ENCODE measurements at places on chromosomes 5 and 9.

DNA sequence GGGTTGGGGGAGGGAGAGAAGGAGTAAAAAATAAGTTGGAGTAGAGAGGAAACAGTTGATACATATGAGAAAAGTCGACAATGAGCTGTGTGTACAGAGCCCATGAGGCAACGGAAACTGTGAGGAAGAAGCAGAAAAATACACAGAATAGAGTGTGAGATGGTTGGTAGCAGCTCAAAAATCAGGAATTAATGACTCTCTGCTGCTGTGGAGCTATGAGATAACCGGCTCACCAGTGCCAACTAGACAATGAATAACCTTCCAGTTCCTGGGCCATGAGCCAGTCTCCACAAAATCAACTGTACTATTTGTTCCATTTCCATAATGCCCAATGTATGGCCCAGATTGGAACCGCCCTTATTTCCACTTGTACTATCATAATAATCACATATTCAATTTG is 53.1 kb upstream of the NREP start:
- no peak for DNase-seq

GRCh38 chr9:22416692-22417060 is 29.9 kb upstream of the DMRTA1 start:
- DNase-seq, result peak; percentile 11

- DNase-seq, result no peak
Measured at GRCh38 chr5:89435347-89435746, 552.4 kb upstream of the MEF2C start.

DNA sequence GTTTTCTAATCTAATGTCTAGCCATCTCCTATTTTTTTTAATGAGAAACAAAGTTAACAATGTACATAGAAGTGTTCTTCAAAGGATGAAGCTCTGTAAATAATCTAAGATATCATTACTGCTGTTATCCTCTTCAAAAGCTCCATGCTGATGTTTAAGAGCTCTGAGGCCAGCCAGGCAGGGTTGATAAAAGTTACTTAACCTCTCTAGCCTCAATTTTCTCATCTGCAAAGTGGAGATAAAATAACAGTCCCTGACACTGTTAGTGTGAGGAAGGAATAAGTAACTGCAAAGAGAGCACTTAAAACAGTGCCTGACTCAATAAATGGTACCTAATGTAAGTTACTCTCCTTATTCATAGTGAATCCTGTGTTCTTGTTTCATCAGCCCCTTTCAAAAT is 60.1 kb downstream of the LHFPL2 start:
- no peak for DNase-seq

DNA sequence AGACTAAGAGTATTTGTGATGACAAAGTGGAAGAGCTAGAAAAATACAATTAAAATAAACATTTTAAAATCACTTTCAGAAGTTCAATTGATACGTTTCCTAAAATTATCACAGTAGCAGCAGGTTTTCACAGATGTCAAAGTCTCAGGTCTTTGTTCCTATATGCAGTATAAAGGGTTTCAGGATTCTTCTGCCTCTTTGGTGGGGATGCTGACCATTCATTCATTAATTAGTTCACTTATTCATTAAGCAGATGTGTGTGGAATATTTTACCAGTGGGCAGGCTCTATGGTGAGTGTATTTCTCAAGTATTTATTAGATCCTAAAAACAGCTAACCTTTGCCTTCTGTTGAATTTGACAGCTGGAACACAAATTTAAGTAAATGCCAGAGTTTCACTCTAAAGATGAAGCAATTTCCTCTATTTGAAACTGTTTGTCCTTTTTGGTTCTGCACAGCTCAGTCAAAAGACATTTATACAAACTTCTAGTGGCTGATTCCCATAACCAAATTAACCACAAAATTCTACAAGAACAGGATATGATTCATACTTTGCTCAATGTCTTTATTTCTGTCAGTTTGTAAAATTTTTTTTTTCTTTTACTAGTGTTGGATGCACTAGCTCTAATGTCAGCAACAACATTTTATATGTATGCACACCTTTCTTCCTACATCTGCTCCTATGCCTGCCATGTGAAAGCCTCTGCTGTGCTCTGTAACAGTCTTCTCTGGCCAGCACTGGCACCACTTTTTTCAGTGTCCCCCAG is 75.9 kb upstream of the PRR16 start:
- DNase-seq, result peak; percentile 84

GRCh38 chr9:133709691-133710571 is 28.2 kb downstream of the SARDH start:
- DNase-seq, result no peak

Data from foreskin keratinocyte (primary cell).